ENCODE measurements at places on chromosomes 3 and 15.

- DNase-seq, result peak; percentile 2
Measured at GRCh38 chr3:65785065-65785645, 253.6 kb downstream of the MAGI1 start.

DNA sequence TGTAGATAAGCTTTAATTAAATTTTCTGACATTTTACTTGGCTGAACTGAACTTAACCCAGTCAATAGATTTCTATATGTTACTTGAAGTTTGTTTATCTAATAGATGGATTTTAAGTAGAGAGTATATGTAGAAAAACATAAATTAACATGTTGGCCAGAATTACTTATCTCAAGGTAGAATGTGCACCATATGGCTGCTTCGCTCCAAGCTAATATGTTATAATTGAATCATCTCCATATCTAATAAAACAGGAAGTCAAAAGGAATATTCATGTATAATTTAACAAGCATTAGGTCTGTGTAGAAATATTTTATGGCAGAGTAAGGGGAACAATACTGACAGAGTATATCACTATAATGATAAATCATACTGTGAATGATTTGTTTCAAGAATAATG, 650.7 kb upstream of the ALCAM start:
- no peak for DNase-seq

DNA sequence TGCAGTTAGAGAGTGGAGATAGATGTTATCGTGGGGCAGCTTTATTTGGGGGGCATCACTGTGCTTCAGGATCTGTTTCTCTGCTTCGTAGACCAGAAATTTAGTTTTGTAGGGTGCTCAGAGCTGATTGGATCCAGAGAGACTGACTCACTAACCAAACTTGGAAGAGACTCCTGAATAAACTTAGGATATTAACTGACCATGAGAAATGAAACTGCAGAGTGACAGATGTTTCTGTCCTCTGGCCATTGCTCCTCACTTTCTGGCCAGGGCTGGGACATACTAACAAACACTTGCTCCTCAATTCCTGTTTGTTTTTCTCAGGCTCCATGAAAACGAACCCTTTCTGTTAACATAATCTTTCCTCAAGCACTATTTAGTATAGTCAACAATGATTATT, 4.3 kb downstream of the ZNF592 start:
- no peak for DNase-seq

- no peak for DNase-seq
Measured at GRCh38 chr15:29938361-29939335, 116.4 kb upstream of the TJP1 start.

DNA sequence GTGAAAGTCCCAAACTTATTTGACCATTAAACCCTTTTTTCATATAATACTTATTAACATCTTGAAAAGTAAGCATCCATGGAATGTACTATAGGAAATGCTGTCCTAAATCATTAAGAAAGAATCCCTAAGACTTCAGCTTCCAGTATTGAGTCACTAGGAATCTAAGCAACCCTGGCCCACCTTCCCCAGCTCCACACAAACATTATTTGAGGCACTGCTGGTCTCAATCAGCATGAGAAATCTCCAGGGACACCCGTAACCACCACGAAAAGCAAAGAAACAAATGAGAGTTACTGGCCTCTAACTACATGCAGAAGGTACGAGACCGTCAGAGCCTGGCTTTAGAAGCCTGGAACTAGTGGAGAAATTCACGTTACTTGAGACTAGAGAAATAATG, 68.2 kb downstream of the POLQ start:
- no peak for DNase-seq

DNA sequence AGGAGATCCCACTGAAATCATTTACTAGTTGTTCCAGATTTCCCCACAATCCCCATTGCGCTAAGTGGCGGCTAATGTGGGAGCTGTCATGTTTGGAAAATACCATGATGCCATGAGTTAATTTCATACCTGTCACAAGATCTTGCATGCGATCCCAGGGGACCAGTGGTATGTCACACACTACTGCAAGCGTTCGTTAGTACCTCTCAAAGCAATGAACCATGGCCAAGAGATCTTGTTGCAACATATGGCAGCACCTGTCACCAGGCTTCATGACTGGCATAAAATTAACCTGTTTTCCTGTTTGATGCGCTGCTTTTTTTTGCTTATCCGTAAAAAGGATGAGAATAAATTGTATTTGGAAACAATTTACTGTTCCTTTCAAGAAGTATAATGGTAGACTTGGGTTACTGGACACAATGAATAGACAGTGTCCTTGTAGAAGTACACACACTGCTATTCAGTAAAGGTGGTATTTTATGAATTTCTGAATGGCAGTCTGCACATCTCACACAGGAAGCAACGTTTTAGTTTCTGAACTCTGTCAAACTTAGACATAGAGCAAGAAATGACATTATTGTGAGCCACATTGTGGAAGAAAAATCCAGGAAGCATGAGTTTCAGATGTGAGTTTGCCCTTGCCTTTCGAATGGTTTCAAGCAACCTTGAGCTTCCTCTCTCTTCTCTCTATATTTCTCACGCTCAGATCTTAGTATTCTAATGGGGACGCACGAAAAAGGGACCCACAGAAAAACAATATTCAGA, 81.9 kb downstream of the CHL1 start:
- no peak for DNase-seq

- DNase-seq, result no peak
Measured at GRCh38 chr3:182521339-182521738, 272.0 kb upstream of the ATP11B start.

GRCh38 chr15:51307811-51308210, 30.6 kb downstream of the CYP19A1 start:
- no peak for DNase-seq

DNA sequence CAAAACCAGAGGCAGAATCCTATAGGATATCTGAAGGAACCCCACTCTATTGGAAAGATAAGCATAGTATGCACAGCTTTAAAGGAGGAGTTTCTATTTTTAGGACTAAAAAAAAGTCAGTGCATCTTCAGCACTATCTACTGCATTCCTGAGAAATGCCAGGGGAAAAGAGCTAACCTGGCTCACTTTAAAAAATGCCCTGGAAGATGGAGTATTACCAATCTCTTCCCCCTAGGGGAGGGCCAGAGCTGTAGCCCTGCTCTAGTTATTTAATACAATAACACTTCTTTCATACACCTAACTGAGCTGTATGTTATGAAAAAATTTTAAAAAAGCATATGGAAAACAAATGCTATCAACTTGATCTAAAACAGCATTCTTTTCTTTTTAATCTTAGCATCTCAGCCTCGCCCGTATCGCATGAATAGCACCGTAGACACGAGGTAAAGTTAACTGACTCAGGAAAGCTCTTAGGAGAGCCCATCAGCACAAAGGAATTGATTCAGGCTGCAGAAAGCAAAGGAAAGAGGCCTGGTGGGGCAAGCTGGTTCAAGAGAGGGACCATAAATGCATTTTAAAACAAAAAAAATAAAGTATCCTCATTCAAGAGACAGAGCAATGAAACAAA, 50.2 kb downstream of the TGM4 start:
- DNase-seq, result no peak

DNA sequence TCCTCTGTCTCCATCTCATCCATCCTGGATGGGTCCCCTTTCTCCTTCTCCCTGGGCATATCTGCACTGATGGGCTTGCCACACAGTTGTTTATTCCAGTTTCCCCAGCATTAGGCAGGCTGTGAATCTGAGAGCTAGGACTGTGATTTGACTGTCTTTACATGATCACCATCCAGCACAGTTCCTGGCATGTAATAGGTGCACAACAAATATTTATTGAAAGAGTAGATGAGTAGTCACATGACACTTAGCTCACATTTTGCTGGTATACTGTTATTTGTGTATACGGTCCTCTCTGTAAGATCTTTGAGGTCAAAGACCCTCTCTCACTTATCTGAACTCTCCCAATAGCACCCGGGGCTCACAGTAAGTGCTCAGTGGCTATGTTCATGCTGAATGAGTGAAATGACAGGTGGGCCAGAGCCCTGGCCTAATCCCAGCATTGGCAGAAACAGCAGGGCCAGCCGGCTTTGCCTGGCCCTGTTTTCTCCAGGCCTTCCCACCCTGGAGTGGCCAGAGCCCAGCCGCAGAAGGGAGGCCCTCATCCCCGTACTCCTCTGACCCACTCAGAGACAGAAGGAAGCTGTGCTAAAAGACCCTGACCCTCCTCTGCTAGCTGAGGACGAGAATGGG, 16.2 kb upstream of the BAHD1 start:
- DNase-seq, result no peak

DNA sequence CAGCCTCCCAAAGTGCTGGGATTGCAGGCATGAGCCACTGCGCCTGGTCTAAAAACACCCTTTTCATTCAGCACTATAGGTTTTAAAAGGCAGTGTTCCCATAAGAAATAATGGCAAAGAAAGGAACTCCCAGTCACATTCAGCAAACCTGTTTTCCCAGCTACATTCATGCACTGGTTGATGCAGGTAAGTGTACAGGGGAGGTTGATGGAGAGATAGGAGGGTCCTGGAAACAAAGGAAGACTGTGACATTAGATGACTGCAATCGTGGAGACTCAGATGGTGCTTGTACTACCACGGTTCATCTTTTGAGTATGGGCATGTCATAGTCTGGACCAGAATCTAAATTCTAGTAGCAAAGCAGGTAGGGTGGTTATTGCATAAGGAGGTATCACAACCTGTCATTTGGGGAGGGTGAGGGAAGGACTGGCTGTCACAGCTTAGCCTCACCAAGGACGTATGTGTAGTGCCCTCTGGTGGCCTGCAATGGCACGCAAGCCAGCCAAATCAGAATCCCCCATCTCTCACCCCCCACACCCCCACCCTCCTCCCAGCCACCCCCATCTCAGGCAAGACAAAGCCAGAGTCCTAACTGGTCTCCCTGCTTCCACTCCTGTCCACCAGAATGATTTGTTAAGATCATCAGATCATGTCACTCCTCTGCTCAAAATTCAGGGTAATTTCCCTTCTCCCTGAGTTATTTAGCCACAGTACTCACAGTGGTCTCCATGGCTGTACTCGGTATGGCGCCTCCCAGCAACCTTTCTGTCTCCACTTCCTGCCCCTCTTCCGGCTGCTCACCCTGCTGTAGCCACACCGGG, 28.8 kb upstream of the UBL7 start:
- DNase-seq, result peak; percentile 66

- no peak for DNase-seq
Measured at GRCh38 chr15:77557564-77557963, 75.1 kb downstream of the LINGO1 start.

- DNase-seq, result no peak
Measured at GRCh38 chr3:129794311-129795185, 99.0 kb downstream of the TMCC1 start.

Data from CD4-positive, alpha-beta T cell treated with Interleukin-4 for 4 hours (primary cell).